ENCODE measurements at places on chromosomes 16 and 17.

DNA sequence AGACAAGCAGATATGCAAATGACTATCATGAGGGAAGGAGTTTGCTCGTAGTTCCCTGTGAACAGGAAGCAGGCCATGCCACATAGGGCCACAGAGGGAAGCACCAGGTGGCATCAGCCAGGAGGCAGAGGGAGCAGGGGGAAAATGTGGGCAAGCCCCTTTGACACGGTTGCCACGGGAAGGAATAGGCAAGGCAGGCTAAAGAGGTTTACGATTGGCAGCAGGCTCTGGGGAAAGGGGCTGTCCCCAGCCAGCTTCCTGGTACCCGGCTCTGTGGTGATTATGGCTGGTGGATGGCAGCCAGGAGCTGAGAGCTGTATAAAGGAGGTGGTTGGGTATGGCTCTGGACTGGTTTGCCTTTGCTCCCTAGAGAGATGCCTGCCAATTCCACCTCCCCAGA lies 848 bp downstream of the CES3 start:
- no peak for DNase-seq

DNA sequence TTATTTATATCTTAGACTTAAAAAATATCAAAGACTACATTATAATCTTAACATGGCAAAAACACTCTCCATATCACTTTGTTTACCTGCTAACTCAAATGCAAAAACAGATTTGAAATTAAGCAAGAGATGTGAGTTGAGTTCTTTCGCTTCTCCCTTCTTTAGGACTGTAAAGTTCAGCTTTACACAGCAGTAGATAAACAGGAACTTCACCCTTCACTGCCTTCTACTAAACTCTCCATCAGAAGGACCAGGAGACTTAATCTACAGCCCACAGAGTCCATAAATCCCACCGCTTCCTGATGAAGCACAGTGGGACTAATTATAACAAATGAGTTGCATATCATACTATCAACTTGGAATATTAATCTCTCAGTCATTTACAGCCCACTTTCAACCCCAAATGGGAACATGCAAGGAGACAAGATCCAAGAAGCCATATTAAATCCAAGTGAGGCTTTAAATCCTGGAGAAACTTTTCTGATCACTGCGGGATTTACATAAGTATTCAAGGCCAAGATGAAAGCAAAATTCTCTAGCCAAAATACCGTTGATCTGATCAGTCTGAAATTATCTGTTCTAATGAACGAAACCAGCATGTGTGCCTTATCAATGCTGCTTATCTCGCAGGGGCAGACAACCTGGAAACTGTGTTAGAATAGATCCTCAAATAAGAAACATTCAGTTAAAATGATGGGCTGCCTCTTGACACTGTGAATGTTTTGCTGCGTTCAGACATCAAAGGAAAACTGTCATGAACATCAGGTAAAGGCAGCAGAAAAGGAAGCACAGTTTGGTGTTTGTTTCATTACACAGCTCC lies 1.6 kb downstream of the AMFR start:
- no peak for DNase-seq

DNA sequence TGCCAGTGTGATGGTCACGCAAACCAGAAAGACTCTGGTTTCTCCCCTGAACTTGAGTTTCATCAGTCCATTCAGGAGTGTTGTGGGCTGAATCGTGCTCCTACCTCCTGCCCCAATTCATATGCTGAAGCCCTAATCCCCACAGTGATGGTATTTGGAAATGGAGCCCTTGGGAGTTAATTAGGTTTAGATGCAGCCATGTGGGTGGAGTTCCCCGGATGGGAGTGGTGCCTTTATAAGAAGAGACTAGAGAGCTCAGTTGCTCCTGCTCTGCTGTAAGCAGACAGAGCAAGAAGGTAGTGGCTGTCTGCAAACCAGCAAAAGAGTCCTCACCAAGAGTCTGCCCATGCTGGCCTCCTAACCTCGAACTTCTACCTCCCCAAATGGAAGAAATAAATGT lies 160.3 kb upstream of the DYNLRB2 start:
- DNase-seq: no peak

- no peak for DNase-seq
Measured at GRCh38 chr17:44006272-44006597, 1.8 kb downstream of the NAGS start.

- no peak for DNase-seq
Measured at GRCh38 chr17:15343749-15344148, 2.4 kb upstream of the TEKT3 start.

DNA sequence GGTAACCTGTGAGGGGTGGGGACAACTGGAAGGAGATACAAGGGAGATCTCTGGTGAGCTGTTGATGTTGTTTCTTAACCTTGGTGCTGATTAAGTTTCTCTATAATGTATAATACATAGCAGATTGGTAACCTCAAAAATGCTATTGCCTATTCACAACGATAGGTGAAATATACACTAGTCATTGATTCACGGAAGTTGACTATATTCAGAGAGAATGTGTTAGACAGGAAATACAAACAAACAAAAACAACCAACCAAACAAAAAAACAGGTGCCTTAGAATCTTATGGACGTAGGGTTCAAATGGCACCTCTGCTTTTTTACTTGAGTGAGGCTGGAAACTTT lies 21.5 kb downstream of the HSD17B2 start:
- DNase-seq: no peak
